Right cardiac atrium (tissue), 5 donors: ENCODE measurements at places on chromosomes 1 and 21.

GRCh38 chr1:205680073-205680851 is at the start of gene SLC45A3:
TSS of gene SLC45A3 (minus strand) at chr1:205680509. CDS start at chr1:205664656, 15,853 bp downstream.
- DNase-seq, result peak; percentile 82

DNA sequence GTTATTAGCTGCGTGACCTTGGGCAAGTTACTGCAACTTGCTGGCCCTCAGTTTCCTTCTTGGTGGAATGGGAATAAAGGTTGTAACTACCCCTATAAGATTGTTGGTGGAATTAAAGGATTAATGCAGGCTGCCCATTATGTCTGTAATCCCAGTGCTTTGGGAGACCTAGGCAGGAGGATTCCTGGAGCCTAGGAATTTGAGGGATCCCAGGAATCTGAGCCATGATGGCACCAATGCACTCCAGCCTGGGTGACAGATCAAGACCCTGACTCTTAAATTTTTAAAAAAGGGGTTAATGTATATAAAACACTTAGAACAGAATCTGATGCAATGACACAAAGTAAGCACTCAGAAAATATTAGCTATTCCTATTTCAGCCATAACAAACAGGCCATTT is 67.3 kb downstream of the PTGER3 start:
- no peak for DNase-seq

DNA sequence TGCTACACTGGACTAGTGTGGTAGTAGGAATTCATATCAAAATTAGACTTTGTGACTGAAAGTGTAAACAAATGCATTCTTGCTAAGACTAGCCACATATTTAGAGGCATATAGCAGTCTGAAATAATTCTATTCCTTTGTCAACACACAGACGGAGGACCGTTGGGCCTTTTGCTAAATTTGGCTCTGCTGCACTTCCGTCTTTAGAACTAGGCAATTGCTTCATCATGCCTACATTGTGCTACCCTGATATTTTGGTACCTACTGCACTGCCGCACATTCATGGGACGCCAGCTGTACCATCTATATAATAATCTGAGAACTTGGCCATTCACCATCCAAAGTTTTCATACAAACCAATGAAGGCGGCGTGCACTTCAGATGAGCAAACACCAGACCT is 346.8 kb downstream of the KIF26B start:
- no peak for DNase-seq

GRCh38 chr1:147748676-147749350 is 11.6 kb downstream of the GJA5 start:
- no peak for DNase-seq

GRCh38 chr1:73467731-73468130 is 730.2 kb downstream of the LRRIQ3 start:
- DNase-seq, result no peak

- no peak for DNase-seq
Measured at GRCh38 chr1:198883184-198883583, 244.3 kb downstream of the PTPRC start.

DNA sequence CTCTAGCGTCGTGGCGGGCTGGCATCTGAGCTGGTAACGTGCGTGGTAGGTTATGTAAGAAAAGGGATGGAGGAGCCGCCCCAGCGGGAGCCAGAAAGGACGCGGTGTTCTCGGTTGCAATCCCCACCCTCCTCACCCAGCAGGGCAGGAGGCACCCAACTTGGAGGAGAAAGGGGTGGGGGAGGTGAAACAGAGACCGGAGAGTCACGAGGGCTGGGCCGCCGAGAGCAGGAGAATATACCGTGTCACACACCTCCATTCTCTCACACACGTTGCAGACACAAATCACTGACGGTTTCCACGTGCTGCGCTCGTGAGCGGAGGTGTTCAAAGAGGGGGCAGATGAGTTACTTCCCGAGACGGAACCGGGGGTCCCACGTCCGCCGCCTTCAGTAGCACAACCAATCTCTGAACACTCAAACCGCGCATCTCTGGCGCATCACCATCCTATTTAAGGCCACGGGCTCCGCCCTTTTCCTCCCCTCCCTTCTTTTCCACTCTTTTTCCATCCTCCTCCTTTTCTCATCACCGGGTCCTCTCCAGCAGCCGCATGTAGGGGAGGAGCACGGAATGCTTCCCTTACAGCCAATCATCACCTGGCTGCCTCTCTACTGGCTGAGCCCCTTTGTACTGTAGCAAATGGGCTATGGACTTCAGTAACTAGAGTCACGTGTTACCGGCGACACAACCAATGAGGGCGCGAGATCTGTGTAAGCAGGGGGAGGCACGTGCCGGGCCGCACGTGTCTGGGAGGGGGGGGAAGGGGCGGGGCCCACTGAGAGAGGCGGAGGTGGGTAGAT is at the start of gene CIART:
Gene CIART (plus strand): TSS at position 797 of the 800 bp plus-strand sequence. CDS start 714 bp downstream, outside the sequence.
- DNase-seq, result peak; percentile 95

- DNase-seq, result no peak
Measured at GRCh38 chr1:150843474-150843873, 32.9 kb downstream of the ARNT start.

DNA sequence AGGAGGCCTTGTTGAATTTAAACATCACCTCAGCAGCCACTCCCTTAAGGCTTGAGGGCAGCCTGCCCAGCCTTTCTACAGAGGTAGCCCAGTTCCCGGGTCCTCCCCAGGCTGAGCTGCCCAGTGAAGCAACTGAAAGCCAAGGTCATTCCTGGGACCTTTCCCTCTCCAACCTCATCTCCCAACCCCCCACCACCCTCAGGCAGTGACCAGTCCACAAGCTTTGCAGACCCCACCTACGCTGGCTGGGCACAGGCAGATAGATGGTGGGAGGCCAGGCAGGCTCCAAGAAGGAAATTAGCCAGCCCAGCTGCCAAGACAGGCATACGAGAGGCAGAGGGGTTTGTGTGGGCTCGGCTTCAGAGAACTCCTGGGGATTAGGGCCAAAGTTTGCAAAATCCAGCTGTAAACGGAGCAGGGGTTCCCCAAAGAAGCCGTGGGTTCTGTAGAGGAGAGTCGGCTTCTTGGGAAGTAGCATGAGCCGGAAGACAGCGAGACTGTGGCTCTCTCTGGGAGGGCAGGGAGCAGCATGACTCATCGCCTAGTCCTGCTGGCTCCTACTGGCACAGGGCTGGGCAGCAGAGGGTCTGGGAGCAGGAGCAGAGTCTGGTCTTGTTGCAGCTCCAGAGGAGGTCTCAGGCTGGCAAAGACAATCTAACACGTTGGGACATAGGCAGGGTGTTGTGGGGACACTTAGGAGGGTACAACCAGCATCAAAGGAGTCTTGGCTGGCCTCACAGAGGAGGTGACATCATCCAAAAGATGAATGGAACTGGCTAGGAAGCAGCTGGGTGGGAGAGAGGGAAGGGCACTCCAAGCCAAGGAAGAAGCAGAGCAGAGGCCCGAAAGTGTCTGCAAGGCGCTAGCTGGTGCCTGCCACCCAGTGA is 2.8 kb upstream of the ZC3H12A start:
- DNase-seq, result peak; percentile 89

GRCh38 chr1:47023268-47024140 is at the start of gene CYP4X1:
TSS of gene CYP4X1 (plus strand) at chr1:47023669. CDS start at chr1:47023818, 149 bp downstream.
- DNase-seq, result peak; percentile 83

DNA sequence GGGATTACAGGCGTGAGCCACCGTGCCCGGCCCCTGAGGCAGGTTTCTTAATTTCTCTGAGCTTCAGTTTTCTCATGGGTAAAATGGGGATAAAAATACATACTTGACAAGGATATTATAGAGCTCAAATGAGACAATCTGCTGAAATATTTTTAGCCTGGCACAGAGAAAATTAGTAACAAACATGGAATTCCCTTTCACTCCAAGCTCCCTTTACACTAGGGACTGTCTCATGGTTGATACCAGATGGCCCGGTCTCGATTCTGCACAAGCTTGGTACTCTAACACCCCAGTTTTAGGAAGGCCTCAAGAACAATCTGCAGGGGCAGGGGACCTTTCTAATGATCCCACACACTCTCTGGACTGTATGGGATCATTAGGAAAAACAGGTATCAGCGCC is 671.7 kb downstream of the SMYD3 start:
- DNase-seq, result no peak

- DNase-seq, result no peak
Measured at GRCh38 chr1:201716742-201717135, 112.2 kb upstream of the IPO9 start.

GRCh38 chr1:44271646-44272045 is 58.4 kb downstream of the DMAP1 start:
- no peak for DNase-seq
